Renal pelvis (tissue), 12 donors: ENCODE measurements at places on chromosomes 13 and 19.

DNA sequence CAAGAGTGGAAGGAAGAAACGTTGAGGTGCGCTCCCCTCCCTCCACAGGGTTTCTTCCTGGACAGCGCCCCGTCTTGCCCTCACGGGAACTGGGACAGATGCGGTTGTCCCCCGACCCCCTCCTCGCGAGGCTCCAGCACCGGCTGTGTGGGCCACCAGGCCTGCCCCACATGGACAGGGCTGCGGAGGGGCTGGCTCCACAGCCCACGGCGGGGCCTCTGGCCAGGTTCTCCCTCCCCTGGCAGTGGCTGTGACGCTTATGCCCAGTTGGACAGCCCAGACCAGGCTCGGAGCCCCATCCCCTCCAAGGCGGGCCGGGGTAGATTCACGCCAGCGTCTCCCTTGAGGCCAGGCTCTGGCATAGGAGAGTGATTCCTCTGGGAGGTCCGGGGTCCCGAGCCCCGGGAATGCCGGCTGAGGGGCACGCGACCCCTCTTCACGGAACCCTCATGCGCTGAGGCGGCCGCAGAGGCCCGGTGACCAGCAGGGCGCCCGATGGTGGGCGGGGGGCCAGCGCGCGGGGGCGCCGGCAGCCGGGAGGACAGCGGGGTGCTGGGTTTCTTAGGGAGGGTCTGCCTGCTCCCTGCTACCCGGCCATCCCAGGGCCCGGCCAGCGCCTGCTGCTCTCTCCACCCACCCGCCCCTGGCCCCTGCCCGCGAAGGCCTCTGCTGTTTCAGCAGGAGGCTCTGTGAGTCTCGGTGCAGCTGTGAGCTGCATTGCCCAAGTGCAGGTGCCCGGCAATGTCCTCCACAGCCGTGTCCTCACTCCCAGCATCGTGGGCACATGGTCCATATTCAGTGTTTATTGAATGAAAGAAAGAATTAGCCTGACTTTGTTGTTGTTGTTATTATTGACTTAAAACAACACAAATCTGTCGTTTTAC, 20.3 kb upstream of the GAS6 start:
- DNase-seq, result no peak

- no peak for DNase-seq
Measured at GRCh38 chr19:30071871-30072270, 129.8 kb downstream of the URI1 start.

DNA sequence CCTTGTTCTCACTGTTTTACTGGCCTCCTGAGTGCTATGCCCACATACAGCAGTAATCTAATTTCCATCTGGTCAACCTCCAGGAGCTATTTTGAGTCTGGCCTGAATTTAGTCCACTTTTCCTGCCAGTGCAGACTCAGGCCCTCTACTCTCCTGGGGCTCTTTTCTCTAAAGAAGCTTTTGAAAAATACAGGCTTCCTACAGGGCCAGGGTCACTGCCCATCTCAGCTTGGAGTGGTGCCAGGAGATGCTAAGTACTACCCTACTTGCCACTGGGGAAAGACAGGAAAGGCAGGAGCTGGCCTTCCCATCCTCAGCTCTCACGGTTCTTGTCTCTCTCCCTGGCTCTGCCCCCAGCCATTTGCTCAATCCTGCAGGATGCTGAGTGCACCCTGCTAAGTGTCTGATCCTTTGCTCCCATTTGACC, 101.7 kb upstream of the SERP2 start:
- DNase-seq, result no peak

- no peak for DNase-seq
Measured at GRCh38 chr13:60146471-60146870, 17.3 kb downstream of the DIAPH3 start.

DNA sequence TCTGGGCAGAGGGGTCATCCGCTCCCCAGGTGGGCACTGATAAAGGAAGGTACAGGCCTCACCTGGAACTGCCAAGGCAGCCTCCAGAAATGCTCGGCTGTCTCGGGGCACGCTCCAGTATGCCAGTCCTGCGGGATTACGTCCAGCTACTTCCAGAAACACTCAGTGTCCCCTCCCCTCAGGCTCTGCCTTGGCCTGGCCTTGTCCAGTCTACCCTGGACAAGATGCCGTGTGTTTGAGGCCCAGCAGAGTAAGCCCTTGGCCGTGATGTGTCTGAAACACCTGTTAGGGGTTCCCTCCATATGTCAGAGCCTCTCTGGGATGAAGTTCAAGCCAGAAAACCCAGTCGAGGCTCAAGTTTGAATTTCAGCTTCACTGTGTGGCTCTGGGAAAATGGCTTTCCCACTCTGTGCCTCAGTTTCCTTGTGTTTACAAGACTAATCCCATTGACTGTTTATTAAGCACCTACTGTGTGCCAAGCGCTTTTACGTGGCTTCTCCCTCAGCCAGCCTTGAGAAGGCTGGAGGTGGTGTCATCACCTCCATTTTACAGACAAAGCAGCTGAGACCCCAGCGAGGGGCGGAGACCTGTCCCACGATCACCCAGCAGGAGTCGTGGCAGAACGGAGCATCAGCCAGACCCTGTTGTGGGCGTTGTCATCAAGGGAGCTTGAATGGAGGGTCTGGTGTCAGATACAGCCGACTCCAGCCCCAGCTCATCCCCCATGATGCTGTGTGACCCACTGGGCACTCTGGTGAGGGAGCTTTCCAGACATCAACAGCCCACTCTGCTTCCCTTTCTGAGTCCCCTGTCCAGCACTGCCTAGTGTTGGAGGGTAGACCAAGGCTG, 2.0 kb upstream of the PIK3R2 start:
- DNase-seq, result no peak

- no peak for DNase-seq
Measured at GRCh38 chr13:67821606-67822005, 591.5 kb upstream of the PCDH9 start.

- DNase-seq, result peak; percentile 67
Measured at GRCh38 chr13:21735701-21736401, 65.0 kb downstream of the FGF9 start.
